RCC 7860 (cell line): ENCODE measurements at places on chromosomes 1 and 21.

- peak; percentile 33 for DNase-seq
Measured at GRCh38 chr1:44594871-44595735, 79.2 kb downstream of the TMEM53 start.

- no peak for DNase-seq
Measured at GRCh38 chr1:2273401-2274090, 45.4 kb downstream of the SKI start.

- DNase-seq, result no peak
Measured at GRCh38 chr1:192968323-192968722, 90.8 kb downstream of the UCHL5 start.

- peak; percentile 41 for DNase-seq
Measured at GRCh38 chr1:227234998-227235405, 83.3 kb downstream of the CDC42BPA start.

DNA sequence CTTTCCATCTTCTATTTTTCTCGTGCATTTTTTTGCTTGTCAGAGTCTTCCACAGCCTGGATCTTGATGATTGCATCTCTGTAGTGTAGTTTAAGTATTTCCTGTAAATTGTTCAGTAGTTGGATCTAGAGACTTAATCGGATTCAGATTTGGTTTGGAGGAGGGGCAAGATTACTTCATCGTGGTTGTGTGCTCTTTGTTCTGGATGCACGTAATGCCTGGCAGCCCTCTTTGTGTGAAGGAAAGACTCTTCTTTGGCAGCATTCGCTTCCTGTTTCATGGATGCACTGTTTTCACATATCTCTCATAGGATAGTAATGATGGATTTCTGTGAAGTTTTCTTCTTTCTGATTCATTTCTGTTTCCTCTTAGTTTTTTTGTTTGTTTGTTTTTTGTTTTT is 14.2 kb downstream of the SEMA4A start:
- DNase-seq, result no peak

DNA sequence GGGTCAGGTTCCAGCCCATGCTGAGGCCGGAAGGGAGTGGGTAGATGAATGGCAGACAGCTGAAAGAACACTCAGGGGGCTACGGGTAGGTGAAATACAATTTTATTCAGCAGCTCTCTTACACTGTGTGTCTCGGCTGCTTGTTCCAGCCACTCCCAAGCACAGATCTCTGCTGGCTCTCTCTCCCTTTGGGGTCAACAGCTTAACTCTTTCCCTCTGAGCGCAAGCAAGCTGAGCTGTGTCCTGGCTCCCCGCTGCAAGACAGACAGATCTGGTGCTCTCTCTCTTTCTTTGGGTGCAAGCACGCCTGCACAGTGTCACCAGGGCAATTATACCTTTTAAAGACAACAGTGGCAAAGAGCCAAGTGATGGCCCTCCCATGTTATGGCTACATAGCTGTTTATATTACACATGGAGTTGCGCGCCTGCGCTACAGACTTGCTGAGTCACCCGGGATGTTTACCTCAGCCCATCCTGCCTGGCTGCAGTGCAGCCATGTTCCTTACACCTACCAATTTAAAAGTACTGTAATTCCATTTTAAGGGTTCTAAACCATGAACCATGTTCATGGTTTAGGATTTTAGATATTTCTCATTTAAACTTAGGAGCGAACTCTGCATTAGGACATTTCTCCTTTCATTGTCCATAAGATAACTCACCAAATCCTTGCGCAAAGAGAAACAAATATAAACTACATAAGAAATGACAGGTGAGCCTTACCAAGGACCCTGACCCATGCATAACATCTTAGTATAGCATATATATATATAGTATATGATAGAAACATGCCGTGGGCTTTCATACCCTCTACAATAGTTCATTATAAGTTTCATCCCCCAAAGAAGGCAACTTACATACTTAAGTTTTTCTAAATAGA is 396.5 kb downstream of the SMYD3 start:
- DNase-seq, result no peak

GRCh38 chr1:193806079-193807048 is 620.0 kb upstream of the B3GALT2 start:
- DNase-seq, result no peak

- DNase-seq, result no peak
Measured at GRCh38 chr1:230868736-230869385, 540 bp upstream of the C1orf198 start.

DNA sequence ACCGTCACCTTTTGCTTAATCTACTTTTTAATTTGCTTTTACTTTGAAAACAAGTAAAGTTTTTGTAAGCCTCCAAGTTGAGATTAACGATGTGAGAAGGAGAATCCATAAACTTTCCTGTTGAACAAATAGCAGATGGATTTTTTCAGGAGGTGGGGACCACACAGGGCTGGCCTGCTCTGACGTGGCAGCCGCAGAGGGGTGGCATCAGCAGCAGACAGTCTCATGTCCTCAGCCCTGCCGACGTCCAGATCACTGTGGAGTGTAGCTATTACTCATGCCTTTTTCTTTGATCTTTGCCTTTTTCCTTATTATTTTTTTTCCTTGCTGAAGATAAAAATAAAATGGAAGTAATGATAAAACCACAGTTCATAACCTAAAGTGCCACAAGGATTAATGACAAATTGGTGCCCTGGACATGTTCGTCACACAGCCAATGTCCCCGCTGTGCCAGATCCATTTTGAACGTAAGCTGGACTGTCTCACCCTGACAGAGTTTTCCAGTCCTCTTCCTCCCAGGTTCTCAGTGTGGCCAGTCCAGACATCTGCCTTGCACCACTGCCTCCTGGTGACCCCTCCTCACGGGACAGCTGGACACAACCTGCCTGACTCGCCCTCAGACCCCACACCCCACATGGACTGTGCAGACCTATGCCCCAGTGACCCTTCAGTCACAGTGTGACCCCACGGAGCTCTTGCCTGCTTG is 15.4 kb upstream of the ZBTB21 start:
- DNase-seq, result no peak

DNA sequence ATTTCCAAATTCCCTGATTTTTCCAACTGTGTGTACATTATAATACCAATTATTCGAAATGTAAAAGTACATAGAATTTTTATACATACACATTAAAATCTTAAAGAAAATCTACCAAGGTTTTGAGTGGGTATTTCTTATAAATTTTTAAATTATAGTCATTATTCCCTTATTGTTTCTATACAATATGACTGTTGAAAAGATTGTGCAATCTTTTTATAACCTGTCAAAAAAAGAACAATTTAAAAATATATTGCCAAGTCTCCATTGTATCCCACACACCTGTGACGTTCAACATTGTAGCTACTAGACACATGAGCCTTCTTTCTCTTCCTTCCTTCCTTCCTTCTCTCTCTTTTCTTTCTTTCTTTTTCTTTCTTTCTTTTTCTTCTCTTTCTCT is 473.2 kb upstream of the CHRM3 start:
- no peak for DNase-seq

DNA sequence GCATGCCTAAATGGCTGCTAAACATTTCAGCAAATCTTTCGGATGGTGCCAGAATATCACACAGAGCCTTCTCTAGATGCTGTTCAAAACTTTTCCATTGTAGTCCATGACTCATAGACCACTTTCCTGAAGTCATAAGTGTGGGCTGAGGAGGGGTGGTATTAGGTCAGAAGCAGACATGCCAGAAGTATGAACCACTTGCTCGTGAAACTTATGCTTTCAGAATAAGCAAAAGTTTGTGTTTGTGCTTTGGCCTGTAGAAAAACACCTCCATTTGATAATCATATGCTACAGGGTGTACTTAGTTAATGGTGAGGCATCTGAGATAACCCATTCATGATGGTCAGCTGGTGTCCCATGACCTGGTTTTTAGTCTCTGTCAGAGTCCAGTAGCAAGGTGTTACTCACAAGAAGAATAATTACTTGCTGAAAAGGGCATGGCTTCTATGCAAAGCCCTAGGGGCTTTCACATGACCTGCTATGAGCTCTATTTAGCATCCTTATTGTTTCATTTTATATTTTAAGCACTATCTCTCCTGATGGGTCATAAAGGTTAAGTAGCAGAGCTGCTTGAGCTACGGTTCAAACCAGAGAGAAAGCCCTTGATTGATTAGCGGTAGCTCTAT is 183.1 kb upstream of the IVNS1ABP start:
- DNase-seq, result peak; percentile 69

DNA sequence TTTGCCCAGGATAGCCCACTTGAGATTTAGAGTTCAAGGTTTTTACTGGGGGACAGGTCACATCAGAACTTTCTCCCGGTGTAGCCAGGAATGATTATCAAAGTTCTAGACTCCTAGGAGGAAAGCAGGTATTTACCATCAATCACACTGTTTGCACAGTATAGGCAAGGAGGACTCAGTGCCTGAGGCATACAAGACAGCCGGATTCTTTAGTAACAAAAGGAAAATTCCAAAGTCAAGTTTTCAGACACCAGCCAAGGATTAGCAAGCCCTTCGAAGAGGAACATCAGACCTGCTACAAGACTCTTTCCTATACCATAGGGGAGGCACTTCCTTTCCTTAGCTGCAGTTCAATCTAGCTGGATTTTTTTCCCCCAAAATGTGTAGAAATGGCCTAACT is 197.8 kb upstream of the USP25 start:
- no peak for DNase-seq

GRCh38 chr1:204468206-204468605 is 26.4 kb downstream of the PIK3C2B start:
- DNase-seq, result no peak

DNA sequence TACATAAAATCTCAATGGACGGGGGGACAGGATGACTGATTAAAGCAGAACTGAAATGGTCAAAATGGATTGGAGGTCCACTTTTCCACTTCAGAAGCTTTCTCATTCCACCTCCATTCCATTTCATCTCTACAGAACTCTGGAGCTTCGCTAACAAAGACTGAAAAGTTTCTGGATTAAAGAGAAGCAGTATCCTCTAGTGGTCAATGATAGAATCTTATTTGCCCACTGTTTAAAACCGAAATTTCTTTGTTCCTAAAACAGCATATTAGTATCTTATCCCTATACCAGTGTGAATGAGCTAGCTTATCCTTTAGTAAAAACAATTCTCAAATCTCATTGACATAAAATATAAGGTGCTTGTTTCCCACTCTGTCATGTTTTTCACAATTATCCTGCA is 890.6 kb downstream of the KCNT2 start:
- DNase-seq, result peak; percentile 29

- DNase-seq, result no peak
Measured at GRCh38 chr1:201304126-201304525, 20.8 kb downstream of the PKP1 start.

DNA sequence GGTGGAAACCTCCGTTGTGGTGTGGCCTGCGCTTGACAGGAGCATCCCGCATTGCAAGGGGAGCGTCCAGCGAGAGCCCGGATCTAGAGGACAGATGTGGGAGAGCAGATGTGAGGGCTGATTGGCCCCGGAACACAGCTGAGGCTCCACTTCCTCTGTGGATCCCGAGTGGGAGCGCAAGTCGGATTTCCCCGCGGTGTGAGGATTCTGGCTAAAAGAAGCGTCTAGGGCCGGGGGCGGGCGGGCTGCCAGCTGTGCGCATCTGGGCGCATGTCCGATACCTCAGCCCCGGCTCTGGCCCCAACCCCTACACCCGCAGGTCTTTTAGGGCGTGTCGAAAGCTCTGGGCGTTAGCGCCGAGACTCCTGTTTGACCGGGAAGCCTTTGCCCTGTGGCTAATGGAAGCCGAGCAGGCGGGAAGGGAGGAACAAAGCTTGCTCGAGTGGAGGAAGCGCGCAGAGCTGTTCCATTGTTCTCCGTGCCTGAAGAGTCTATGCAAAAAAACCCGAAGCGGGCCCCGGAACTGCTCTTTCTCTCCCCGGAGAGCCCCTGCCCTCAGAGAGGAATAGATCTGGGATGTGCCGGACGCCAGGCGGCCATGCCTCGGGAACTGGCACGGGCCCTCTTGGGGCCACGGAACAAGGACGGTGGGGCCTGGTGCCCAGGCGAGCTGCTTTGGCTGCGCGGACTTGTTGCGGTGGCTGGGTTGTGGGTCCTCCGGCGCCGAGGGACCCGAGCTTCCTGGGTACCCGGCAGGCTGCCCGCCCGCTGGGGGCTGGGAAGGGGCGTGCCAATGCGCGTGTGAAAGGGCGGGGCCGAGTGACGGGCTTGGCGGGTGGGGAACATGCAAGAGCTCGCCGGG is 111.1 kb downstream of the NAV1 start:
- DNase-seq, result no peak

DNA sequence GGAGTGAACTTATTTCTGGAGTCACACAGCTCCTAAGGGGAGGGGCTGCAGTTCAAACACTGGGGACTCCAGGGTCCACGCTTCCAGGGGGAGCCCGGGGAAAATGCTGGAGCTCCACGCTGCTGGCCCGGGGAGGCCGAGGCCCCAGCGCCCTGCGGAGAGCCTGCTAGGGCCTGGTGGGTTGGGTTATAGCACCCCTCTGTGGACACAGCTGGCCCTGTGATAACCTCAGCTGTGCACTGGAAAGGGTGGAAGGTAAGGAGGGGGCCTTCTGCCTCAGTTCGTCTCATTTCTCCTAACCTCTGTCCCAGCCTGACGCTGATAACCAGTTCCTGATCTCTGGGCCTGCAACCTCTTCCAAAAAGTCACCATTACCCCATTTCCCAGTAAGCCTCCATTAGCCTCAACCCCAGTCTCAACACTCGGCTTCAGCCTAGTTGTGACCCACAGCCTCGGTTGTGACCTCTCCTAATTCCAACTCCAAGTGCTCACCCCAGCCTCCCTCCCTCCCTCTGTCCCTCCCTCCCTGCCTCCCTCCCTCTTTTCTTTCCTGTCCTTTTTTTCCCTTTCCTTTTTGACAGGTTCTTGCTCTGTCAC is 7.1 kb downstream of the NBL1 start:
- no peak for DNase-seq

DNA sequence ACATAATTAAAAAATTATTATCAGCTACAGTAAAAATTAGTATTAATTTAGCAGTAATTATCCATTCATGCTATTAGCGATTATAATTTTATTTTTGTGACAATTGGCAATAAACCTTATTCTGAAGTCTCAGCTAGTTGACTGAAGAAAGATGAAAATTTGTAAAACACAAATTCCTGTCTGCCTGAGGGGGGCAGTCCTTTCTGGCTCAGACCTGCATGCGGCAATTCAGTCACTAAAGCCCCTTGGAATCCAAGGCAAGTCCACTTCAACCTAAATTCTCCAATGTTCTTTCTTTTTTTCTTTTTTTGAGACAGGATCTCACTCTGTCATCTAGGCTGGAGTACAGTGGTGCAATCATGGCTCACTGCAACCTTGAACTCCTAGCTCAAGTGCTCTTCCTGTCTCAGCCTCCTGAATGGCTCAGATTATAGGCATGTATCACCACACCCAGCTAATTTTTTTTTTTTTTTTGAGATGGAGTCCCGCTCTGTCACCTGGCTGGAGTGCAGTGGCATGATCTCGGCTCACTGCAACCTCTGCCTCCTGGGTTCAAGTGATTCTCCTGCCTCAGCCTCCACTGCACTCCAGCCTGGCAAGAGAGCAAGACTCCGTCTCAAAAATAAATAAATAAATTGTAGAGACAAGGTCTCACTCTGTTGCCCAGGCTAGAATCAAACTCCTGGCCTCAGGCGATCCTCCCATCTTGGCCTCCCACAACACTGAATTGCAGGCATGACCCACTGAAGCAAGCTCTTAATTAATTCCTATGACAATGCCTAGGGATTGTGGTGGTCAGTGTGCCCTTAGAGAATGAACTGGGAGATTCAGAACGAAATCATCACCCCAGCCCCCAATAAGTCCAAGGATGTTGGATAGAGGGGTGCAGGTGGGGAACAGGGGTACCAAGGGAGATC is 24.2 kb upstream of the ITPKB start:
- no peak for DNase-seq

GRCh38 chr1:45299981-45300668 is 26.6 kb upstream of the HPDL start:
- DNase-seq, result peak; percentile 51

- DNase-seq, result no peak
Measured at GRCh38 chr1:231099996-231100767, 60.1 kb upstream of the FAM89A start.
